Cortex of kidney (tissue), 1 donor: ENCODE measurements at places on chromosomes 7 and 10.

DNA sequence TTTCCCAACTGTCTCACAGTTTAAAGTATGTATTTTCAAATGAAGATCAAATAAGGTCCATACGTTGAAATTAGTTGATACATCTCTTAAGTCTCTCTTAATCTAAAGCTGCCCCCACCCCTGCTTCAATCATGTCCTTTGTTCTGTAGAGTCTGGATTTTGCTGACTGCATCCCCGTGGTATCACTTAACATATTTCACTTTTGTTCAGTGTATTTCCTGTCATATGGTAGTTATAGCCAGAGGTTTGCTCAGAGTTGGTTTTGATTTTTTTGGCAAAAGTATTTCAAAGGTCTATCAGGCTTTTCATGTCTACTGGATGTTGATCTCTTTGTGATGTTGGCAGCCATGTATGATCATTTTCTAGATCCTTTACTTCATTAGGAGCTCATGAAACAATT is 54.4 kb upstream of the ARID5B start:
- DNase-seq: no peak

DNA sequence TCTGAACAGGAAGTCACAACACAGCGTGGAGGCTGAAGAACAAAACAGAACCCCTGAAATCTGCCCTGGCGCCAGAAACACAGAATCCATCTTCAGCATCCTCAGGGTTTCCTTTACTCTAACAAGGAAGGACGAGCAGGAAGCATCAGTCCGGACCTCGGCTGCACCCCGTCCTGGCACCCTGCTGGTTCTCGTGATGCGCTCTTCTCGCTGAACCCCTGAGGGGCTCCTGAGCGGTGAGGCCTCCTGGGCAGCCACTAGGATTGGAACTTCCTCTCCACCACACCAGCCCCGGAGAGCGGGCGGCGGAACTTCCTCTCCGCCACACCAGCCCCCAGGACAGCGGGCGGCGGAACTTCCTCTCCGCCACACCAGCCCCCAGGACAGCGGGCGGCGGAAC is 461.9 kb downstream of the PTPRN2 start:
- no peak for DNase-seq

- no peak for DNase-seq
These were observed 675.5 kb downstream of the PARD3 start for GRCh38 chr10:34139559-34139958.

DNA sequence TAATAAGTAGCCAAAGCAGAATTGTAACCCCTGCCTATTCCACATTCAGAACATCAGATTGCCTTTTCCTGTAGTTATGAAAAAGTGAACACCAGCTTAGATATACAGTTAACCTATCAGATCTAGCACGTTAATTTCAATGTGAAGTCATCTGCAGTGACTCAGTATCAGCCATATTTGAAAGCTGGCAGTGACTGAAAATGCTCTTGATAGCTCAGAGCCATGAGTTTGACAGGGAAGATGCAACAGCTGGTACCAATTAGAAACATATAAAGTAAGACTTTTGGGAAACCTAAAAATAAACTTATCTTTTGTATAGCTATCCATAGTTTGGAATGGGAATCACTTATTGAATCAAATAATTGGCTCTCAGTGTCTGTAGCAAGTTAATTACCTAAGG is 284.1 kb upstream of the NPSR1 start:
- DNase-seq: no peak

DNA sequence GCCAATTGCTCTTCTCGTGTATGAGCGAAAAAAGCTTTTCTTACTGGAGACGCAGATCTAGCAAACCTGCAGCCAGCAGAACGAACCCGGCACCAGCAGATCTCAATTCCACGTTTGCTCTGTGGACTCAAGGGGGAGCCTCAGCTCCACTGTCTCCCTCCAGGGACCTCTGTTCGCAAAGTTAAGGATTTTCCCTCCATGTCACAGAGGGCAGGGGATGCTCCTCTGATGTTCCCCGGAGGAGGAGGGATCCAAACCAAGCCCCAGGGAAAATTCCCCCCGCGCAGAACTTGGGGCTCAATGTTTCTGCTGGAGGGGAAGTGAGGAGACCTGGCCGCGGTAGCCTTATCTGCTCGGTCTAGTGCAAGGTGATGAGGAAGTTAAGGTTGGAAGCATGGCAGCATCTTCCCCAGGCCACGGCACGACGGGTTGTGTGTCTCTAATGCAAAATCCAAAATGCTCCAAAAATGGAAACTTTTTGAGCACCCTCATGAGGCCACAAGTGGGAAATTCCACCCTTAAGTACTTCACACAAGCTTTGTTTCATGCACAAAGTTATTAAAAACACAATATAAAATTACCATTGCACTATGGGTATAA is 9.0 kb downstream of the IQCE start:
- DNase-seq: no peak

DNA sequence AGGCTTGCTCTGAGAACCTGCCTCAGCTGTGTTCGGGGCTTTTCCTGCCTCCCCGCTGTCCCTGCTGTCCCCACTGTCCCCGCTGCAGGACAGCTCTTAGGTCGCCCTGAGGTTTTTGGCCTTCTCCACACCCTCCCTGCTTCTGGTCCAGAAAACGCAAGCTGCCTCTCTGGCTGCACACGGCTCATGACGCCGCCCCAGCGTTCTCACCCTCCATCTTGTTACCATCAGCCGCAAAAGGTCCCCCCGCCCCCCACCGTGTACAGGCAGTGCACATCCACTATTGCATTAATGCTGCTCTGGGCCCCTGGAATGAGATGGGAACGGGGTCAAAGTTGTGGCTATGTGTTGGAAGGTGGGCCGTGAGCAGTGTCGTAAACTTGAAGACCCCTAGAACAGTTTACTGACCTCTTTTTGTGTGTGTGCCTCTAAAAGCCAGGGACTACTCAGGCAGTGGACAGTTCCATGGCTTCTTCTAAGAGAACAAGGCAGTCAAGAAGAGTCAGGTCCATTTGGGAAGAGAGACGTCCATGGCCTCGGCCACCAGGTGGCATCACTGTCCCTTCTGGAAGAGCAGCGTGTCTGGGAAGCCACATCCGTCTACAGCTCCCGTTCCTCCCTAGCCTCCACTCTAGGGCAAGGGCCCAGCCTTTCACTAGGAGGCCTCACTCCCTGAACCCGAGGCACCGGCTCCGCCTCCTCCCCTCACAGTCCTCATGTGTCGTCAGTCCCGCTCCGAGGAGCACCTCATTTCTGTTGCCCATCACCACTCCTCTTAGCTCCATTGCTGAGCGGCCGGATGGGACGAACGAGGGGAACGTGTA is 38.5 kb upstream of the MKRN1 start:
- no peak for DNase-seq

GRCh38 chr10:47406870-47407691 is 23.0 kb upstream of the ZNF488 start:
- no peak for DNase-seq

DNA sequence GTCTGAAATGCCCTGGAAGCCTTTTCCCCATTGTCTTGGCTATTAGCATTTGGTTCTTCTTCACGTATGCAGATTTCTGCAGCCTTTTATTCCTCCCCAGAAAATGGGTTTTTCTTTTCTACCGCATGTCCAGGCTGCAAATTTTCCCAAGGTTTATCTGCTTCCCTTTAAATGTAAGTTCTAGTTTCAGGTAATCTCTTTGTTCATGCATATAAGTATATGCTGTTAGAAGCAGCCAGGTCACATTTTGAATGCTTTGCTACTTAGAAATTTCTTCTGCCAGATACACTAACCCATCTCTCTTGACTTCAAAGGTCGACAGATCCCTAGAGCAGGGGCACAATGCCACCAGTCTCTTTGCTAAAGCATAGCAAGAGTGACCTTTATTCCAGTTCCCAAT is 12.3 kb downstream of the THAP5 start:
- no peak for DNase-seq

DNA sequence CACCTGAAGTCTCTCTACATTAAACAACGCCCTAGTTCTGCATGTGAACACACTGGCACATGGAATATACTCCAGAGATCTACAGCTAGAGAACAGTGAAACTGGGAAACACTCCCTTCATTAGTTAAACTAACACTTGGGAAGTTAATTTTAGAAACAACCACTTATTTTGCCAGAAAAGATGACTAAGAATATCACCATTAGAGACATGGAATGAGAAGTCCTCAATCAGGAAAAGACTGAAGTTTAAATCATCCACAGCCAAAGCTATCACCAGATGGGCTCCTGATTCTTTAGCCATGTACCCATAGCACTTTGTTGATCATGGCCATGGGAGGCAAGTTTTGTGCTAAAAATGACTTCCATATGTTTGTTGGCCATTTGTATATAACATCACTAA is 719.5 kb downstream of the KCNMA1 start:
- no peak for DNase-seq

GRCh38 chr10:123354521-123354920 is 200.3 kb downstream of the BUB3 start:
- no peak for DNase-seq
